ENCODE measurements at places on chromosomes 4 and X.

GRCh38 chr4:18441203-18441590 is 419.6 kb upstream of the LCORL start:
- no peak for DNase-seq

DNA sequence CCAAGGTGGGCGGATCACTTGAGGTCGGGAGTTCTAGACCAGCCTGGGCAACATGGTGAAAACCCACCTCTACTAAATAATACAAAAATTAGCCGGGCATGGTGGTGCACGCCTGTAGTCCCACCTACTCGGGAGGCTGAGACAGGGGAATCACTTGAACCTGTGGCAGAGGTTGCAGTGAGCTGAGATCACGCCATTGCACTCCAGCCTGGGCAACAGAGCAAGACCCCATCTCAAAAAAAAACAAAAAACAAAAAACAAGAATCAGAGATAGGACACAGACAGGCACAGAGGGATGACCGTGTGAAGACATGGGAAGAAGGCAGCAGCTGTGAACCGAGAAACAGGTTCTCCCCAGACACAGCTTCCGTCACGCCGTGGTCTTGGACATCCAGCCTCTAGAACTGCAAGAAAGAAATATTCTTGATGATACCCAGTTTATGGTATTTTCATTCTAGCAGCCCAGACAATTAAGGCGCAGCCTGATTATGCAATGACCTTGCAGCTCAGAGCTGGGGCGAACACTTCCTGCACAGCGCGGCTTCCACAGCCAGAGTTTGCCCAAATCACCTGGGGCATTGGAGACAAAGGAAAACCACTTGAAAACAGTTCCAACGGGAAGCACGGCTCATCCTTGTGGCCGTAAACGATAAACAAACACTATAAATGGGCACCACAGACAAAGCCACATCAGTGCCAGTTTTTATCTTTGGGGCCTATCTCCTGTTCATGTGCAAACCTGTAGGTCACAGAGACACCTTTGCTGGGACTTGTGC is 4.2 kb upstream of the ARSD start:
- DNase-seq: no peak

DNA sequence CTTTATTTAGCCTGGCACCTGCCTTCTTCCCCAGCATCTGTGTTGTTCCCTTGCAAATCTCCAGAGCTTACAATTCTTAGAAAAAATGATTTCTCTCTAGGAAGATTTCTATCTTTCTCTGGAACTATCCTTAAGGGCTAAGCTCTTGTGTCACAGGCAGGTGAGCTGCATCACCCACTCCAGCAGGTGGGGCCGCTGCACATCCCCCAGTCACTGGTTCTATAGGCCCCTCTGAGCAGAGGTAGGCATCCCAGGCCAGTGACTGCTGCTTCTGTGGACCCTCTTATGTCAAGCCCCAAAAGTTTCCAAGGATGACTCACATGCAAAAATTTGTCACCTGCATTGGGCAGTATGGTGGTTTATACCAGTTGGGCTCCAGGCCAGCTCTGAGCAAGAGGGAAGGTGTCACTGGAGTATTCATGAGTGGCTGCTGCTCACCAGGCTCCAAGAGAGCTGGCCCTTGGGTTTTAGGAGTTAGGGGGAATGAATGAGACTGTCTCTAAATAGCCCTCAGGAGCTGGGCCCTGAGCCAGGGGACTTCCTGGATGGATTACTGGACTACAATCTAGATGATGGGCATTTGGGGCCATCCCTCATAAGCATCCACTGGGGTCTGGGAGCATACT is 208.1 kb upstream of the EOLA2 start:
- DNase-seq: no peak

DNA sequence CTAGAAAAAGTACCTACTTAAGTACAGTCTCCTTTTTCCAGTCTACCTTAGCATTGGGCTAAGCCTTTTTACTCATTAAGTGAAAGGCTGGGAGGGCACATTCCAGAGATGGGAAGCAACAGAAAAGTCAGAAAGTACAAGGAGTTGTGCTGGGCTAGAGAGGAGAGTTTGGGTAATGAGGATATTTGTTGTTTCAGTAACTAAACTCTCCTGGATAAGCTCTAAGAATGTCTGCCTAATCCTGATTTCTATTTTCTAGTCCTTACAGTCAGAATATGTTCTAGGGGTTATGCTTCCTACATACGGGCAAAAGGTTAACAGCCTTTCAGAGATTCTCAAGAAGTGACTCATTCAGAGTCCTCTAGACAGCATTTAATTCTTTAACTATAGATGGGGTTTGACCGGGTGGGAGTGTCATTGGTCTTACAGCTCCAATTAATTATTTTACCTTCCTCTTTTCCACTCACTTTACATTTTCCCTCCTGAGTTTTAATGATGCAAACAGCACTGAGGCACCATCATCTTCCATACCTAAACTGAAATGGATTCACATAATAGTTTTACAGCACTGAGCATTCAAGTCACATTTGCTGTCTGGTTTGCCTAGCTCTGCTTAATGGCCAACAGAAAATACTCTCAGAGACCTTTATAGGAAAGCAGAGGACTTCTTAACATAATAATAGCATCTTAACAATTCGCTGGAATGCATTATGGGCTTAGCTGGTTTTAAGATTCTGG is 42.9 kb downstream of the USP26 start:
- DNase-seq: no peak

- DNase-seq: peak; percentile 83
Observed at GRCh38 chr4:3292571-3293400, at the start of gene RGS12. RGS12 (plus strand) TSS chr4:3293021; CDS start chr4:3316171, 23,150 bp downstream.

DNA sequence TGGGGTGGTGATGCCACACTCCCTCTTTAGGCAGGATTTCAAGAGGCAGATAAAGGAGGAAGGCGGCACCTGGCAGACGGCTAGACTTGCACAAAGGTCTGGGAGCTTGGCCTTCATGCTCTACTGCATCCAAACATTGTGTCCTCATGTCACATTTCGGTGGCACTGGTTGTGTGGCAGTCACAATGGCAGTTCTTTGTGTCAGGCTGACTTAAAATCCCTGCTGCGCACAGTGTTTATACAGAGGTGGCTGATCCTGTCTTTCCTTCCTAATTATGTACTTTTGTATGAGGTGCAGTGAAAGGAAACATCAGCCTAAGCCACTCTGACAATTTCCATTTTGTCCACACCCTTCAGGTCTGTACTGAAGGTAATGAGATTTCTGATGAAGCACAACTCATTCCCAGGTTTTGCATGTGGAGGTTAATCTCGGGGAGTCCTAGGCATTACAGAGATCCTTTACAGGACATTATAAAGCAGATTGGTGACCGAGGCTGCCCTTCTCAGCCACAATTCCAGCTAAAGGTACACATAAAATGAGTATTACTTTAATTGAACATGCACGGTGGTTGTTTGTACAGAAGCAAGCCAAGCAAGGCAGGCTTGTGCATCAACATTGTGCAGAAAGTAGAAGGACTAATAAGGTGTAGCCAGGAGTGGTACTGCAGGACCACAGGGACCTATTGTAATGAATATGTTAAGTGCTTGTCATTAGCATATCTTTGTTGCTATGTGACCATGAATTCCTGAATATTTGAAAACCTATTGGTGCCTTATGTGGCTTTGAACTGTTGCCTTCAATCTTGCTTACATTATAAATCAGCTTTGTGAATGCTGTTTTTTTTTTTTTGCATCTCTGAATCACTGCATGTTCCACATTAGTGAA is 147.6 kb downstream of the STK32B start:
- no peak for DNase-seq

- DNase-seq: peak; percentile 40
Observed at GRCh38 chrX:68829582-68830418, 979 bp downstream of the EFNB1 start.

DNA sequence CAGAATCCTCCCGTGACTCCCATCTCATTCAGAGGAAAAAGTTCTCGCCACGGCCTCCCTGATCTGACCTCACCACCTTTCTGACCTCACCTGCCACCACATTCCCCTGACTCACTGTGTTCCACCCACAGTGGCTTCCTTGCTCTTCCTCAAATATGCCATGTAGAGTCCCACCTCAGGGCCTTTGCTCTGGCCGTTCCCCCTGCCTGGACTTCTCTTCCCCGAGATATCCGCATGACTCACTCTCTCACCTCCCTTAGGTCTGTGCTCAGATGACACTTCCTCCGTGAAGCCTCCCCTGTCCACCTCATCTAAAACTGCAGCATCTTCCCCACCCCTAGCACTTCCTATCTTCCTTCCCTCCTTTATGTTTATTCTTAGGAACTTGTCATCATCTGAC is 7.2 kb upstream of the TSPYL2 start:
- no peak for DNase-seq

DNA sequence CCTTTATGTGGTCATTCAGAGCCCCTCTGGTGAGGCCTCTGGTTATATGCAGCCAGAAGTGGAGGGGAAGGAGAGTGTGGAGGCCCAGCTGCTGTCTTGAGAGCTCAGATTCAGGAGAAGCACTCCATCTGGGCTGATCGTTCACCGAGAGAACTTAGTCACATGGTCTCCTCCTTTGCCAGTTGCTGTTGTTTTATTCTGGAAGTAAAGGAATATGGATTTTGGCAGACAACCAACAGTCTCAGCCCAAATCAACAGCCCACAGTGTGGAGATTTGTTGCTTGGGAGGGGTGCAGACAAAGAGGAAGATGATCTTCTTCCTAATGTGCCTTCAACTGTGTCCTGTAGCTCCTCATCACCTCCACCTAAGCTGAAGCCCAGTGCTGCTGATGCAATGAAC is 355.4 kb downstream of the ANK2 start:
- no peak for DNase-seq

DNA sequence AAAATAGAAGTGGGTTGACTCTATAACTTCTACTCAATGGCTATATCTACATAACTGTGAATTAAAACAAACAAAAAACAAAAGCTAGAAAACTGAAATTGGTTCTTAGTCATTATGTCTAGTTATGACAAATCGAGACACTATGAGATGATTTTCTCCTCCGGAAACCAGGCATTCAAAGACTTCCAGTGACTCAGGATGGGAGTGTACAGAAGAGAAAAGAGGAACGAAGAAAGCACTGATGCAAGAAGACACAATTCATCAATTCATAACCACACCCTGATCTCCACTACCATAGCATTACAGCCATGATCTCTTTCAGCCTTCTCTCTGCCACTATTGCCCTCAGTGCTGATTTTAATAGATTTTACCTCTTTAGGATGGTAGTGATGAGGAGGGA is 253.6 kb downstream of the CBLL2 start:
- DNase-seq: no peak

DNA sequence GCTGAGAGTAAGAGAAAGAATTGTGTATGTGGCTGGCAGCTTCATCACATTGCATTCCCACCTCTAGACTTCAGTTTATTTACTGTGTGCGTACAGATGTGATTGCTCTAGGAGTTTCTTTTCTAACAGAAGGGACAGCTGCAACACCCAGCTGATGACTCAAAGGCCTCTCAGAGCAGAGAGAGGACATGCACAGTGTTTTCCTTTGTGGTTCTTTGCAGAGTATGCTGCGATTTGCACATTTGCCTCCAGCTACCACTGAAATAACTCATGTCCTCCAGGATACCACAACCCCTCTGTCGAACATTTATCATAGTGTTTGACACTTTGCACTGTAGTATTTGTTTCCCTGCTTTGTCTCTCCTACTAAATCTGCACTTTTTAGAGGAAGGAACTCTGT is 294.1 kb downstream of the STIM2 start:
- DNase-seq: no peak

GRCh38 chrX:124045109-124045508 is 83.6 kb downstream of the STAG2 start:
- DNase-seq: no peak

- no peak for DNase-seq
Observed at GRCh38 chr4:8439914-8440491, 520 bp downstream of the ACOX3 start.

DNA sequence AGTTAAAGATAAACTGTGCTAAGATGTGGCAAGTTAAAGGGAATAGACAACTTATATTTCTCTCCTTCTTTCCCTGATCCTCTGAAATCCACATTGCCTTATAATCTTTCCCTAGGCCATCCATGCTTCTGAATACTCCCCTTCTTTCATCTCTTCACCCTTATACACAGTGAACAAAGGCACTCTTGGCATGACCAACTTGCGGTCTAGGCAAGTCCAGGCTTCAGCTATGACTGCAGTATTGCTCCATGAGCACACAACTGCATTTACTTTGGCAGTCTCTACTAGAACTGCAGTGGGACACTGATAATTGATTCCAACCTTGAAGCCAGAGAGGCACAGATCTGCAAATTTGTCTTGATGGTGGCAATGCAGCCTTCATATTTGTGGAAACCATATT is 24.2 kb upstream of the UBA6 start:
- DNase-seq: no peak

Measured in activated naive CD8-positive, alpha-beta T cell treated with anti-CD3 and anti-CD28 coated beads, Interleukin-2, amount 10 ng/mL, durations not matched to agents 7 days and 5 days (primary cell).